ENCODE measurements at places on chromosomes 6 and 20.

GRCh38 chr20:50892394-50892793, 38.8 kb downstream of the ADNP start:
- DNase-seq, result no peak

- DNase-seq, result no peak
Observed at GRCh38 chr6:164183556-164184123, 769.1 kb downstream of the QKI start.

GRCh38 chr6:108168501-108169463, 3.0 kb downstream of the NR2E1 start:
- no peak for DNase-seq

GRCh38 chr6:118815495-118815894, 78.5 kb upstream of the ASF1A start:
- no peak for DNase-seq

GRCh38 chr20:62059401-62059800, 6.3 kb downstream of the TAF4 start:
- no peak for DNase-seq

DNA sequence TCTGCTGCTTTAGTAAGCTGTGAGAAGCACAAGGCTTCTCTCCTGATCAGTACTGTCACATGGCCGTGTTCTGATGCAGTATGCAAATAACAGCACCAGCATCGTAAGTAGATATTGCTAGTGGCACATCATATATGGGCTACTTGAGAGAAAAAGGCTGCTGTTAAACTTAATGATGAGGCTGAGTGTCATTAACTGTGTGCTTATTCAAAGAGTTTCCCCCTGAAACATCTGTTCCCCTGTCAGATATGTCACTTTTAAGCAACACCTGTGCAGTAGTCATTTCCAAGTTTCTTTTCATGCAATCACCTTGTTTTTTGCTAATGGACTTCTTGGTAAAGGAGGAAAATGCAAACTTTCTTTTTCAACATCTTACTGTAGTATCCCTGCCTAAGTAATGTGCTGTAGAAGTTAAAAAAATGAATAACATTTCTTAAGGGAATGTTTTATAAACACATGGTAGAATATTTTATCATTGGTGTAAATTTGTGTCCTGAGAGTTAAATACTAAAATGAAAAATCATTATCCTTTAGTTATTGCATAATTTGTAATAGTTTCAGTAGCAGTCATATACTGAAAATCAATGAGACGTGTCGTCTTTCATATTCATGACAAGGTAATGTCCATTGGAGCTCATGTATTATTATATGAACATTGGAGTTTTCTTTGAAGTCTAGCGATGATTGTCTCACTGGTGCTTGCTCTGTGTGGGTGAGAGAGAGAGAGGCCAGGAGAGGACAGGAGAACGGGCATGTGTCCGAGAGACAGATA, 366.3 kb downstream of the CDKAL1 start:
- DNase-seq, result no peak

- DNase-seq, result no peak
Observed at GRCh38 chr6:150537893-150538292, 61.8 kb upstream of the PLEKHG1 start.

DNA sequence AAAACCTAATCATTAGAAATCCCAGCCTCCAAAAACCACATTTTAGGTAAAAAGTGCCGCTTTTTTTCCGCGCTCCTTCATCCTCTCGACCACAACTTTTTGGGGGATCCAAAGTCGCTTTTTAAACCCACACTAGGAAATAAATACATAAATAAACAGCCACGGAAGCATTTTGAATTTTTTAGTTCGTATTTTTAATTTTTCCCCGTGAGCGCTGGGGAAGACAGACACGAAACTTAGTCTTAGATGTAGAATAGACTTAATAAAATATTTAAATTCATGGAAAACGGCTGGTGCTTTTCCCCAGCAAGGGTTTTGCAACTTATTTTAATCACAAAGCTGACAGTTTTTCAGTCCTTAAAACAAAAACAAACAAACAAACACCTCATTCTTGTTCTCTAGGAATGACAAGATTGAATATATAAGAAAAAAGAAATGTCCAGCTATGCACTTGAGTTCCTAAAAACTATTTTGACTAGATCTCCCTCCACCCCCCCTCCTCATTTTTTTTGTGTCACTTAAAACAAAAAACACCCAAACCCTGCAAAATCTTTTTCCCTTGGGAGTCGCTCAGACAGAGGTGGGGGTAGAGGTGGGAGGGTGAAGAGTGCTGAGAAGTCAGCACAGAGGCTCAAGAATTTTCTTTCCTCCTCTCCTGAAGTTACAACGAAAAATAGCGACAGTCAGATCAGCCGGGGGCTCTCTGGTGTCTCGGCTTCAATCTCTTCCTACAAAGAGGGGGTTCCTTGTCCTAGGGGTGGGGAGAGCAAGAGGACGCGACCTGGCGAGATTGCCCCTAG, 43.4 kb upstream of the SUPT3H start:
- DNase-seq, result no peak
